Stimulated activated CD4-positive, alpha-beta T cell treated with anti-CD3 and anti-CD28 coated beads, Interleukin-1b, Interleukin-23, amount 100 ng/mL, for 4 hours (primary cell): ENCODE measurements at places on chromosomes 13 and 19.

GRCh38 chr13:37598597-37598996 is at the start of gene POSTN:
POSTN (minus strand) TSS chr13:37598768; CDS start chr13:37598726, 42 bp downstream.
- no peak for DNase-seq

- DNase-seq = no peak
Observed at GRCh38 chr13:74219566-74219965, 85.4 kb upstream of the KLF12 start.

DNA sequence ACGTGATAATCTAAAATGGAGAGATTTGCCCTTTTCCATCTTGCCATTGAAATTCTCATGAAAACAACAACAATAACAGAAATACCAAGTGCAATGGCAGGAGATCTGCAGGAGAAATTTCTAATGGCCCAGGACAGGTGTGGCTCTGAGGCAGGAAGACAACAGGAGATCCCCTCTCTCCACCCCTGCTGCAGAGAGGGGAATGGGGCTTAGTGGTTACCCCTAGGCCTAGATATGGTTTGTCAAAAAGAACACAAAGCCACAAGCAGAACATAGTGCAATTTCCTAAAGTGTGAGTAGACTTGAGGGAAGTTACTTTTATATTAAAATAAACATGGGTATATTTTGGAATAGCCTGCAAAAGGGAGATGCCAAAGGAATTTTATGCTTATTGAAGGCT is 369.5 kb downstream of the KCNRG start:
- DNase-seq = no peak

GRCh38 chr19:15640904-15641597 is 354 bp downstream of the CYP4F3 start:
- no peak for DNase-seq

DNA sequence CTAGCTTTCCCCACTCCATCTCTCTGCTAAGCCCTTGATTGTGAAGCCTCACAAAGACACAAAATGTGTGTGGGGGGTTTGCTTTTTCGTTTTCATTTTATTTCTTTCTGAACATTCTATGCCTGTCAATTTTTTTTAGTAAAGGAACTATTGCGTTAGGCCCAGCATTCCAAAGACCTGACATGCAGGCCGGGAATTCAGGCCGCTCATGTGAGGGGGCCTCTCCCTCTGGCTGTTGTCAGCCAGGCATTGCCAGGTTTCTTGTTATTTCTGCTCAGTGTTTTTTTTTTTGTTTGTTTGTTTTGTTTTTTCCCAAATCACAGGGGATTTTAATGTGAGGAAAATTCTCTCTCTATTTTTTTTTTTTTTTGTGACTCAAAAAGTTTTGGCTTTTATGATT is 10.3 kb upstream of the MEDAG start:
- no peak for DNase-seq

DNA sequence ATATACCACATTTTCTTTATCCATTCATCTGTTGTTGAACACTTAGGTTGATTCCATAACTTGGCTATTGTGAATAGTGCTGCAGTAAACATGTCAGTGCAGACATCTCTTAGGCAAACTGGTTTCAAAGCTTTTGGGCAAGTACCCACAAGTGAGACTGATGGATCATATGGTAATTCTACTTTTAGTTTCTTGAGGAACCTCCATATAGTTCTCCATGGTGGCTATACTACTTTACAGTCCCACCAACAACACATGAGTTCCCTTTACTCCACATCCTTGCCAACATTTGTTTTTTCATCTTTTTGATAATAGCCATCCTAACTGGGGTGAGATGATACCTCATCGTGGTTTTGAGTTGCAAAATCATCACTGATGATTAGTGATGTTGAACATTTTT is 8.5 kb downstream of the CYSLTR2 start:
- no peak for DNase-seq

GRCh38 chr13:39776439-39776838 is 121.0 kb downstream of the COG6 start:
- DNase-seq = no peak

- no peak for DNase-seq
Observed at GRCh38 chr13:18965347-18965855, 216.2 kb downstream of the TUBA3C start.

DNA sequence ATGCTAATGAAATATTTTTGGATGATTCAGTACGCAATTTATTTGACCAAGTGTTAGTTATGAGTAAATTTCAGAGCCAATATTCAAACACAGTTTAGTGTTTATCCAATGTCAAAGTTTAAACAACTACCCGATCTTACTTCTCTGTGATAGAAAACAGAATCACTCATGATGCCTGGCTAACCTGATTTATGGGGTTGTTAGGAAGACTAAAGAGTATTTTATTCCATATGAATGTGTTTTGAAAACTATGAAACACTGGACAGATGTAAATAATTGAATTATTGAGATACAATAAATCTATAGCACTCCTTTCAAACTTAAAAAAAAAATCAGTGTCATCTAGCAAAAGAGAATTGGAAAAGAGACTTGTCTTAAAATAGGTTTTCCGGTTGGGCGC is 1181.8 kb downstream of the EFNB2 start:
- DNase-seq = no peak

- DNase-seq = no peak
Observed at GRCh38 chr13:88651531-88651930, 980.4 kb downstream of the SLITRK5 start.

- no peak for DNase-seq
Observed at GRCh38 chr13:50616101-50616500, 227.4 kb downstream of the DLEU7 start.

- no peak for DNase-seq
Observed at GRCh38 chr19:48483301-48483700, 14.1 kb downstream of the CYTH2 start.

GRCh38 chr13:103282571-103283450 is 216.6 kb upstream of the SLC10A2 start:
- no peak for DNase-seq

- DNase-seq = no peak
Observed at GRCh38 chr19:1606138-1606651, 933 bp upstream of the UQCR11 start.

- no peak for DNase-seq
Observed at GRCh38 chr13:77507931-77508776, 27.4 kb upstream of the SCEL start.

DNA sequence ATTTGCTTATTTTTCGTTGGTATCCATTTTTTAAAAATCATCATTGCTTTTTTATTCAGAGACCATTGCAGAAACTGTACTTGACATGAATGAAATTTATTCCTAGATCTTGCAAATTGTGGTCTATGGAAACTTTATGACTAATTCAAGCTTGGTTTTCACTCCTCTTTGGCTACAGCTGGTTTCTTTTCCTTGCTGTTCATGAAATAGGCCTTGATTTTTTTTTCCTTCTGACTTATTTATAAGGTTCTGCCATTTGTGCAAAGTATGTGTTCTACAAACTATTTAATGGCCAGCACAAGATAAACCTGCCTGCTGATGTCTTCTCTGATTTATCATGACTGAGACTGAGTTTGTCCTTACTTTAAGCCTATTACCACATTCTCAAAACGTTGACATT is 764.0 kb upstream of the SLITRK5 start:
- no peak for DNase-seq

DNA sequence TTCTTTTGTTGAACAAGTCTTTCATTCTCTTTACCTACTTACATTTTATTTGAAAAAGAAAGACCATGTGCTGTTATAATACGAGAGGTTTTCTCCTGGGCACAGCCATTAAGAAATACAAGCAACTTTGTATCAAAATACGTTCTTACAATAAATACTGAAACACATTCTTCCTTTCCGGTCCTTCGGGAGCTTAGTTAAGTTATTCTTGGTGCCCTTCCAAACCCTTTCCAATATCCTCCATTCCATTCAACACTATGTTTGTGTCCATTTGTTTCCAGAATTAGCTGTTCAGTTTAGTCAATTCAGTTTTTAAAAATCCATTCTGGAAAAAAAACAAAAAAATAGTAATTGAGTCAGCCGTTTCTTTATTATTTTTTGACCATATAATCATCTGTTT is 746.8 kb upstream of the SLC10A2 start:
- no peak for DNase-seq
